Thoracic aorta (tissue), 2 donors: ENCODE measurements at places on chromosomes 4 and X.

DNA sequence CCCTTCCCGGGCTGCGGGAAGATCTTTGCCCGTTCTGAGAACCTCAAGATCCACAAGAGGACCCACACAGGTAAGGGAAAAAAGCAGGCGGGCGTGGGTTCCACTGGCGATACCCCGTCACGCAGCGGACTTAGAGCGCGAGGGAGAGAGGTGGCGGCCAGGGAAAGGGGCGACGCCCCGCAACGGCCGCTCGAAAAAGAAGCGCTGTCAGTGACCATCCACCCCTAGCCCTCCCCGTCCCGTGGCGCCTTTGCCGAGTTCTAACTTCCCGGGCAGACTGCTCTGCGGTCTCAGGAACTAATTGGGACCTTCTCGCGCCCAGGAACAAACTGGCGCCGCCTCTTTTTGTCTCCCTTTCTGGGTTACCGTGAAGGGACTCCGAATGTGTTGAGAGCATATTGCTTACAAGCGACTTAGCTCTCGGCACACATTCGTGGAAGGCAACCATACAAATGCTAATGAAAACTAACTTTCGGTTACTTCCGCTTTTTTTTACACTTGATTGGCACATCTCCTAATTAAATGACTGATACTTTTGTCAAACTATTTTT lies 1.8 kb downstream of the ZIC3 start:
- no peak for DNase-seq

DNA sequence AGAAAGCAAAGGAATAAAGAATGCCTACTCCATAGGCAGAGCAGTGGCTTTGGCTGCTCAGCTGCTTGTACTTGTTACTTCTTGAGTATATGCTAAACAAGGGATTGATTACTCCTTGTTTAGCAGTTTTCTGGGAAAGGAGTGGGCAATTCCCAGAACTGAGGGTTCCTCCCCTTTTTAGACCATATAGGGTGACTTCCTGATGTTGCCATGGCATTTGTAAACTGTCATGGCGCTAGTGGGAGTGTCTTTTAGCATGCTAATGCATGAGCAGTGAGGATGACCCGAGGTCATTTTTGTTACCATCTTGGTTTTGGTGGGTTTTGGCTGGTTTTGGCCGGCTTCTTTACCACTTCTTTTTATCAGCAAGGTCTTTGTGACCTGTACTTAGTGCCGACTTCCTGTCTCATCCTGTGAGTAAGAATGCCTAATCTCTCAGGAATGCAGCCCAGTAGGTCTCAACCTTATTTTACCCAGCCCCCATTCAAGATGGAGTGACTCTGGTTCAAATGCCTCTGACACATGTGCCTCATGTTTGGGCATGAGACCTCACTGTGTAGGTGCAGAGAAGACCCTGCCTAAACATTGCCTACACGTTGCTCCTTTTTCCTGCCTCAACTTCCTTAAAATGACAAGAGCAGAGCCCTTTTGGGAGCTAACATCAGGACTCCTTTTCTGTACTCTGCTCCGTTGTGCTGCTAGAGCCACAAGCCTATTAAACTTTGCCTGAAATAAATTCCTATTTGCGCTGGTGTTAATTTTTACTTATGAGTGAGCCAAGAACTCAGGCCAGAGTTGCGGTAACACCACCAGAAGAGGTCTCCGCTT lies 21.0 kb upstream of the UBA6 start:
- DNase-seq = no peak

GRCh38 chrX:9885150-9885549 lies 82.0 kb upstream of the CLDN34 start:
- DNase-seq = no peak

GRCh38 chrX:21645886-21646285 lies 12.2 kb downstream of the KLHL34 start:
- DNase-seq = no peak

DNA sequence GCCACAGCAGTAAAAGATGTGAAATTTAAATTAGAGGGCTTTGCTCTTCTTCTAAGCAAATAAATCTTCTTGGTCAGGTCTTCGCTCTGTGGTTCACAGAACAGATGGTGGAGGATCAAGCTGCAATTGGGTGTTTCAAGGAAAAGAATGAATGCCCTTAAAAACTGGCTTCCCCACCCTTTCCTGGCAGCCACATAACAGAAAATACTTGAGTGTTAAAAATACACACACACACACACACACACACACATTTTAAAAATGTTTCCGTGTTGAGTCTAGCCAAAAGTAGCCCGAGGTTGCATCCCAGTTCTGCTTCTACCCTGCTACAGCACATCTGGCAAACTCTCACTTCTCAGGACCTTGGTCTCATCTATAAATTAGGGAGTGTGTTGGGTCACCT lies 56.7 kb upstream of the FGFBP2 start:
- DNase-seq = no peak

DNA sequence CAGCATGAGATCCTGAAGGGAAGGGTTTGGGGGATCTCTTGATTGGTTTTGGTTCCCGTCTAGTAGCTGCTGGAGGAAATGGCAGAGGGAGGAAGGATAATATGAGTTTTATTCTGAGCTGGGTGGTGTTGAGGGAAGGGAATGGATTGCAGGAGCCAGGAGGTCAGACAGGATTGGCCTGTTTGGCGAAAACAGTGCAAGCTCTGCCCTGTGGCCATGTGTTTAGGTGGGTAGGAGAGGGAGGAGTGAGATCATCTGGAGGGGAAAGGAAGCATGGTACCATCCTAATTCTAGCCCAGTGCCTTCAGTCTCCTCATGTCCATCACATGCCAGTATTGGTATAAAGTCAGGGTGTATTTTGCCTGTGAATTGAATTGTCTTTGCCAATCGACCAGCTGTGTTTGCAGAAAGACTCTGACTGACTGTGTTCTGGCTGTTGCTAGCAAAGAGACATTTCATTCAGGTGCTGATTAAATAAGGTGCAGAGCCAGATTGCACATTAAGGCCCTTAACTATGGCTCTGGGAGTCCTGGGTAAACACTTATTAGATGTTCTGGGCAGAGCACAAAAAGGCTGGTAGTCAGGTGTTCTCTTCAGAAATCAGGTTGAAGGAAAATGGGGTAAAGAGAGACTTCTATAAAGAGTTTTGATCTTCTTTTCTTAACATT lies 10.0 kb downstream of the TMEM164 start:
- DNase-seq = no peak

- no peak for DNase-seq
Measured at GRCh38 chrX:110373310-110373709, 14.7 kb downstream of the RTL9 start.

GRCh38 chr4:159425737-159426305 lies 322.9 kb downstream of the RAPGEF2 start:
- no peak for DNase-seq

GRCh38 chrX:152646961-152647360 lies 9.3 kb downstream of the GABRQ start:
- DNase-seq = no peak

GRCh38 chr4:87574996-87575395 lies 33.3 kb upstream of the DSPP start:
- DNase-seq = no peak

GRCh38 chr4:43351970-43352806 lies 459.7 kb downstream of the GRXCR1 start:
- DNase-seq = no peak

DNA sequence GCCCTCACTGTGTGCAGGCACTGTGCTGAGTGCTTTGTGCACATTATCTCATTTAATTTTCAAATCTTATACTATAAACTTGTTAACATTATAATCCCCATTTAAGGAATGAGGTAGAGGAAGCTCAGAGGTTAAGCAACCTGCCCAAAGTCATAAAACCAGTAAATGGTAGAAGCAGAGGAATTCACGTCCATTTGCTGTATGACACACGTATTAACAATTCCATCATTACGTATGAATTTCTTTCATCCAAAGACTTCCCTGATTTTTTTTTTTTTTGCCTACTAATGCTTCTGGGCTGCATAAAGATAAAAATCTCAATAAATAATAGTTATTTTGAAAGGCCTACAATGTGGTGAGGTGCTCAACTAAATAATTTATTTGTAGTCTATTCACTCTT lies 64.5 kb upstream of the H2AZ1 start:
- no peak for DNase-seq

DNA sequence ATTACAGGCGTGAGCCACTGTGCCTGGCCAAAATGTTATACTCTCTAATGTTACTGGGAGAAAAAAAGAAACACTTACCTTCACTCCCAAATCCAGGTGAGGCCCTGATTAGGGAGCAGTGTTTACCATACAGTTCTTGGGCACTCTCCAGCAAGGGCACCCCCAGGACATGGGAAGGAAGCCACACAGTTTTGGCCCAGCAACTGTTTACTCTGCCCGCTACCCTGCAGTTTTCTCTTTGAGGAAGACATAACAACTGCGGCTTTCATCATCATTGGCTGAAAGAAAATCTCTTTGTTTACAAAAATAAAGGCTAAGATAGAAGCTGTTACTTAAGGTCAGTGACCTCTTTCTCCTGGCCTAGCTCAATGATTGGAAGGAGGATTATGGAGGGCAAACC lies 145.5 kb upstream of the DUSP21 start:
- DNase-seq = no peak

GRCh38 chr4:88731381-88731780 lies 33.8 kb upstream of the NAP1L5 start:
- DNase-seq = no peak

DNA sequence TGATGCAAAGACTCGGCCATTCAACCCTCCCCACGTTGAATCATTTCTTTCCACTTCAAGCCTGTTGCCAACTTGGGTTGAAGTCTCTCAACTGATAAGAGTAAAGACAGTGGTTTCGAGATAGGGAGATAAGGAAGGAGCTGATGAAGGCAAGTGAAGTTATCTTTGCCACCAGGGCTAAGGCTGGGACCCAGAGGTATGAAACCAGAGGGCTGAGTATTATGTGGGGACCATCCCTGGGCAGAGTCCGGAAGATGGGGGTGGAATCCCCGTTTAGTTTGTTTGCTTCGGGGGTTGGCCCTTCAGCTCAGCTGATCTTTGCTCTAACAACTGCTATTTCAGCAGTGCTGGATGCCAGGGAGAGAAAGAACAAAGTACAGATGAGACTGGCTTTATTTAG lies 2.3 kb upstream of the XPNPEP2 start:
- no peak for DNase-seq

- no peak for DNase-seq
Measured at GRCh38 chr4:53500546-53500945, 90.7 kb downstream of the LNX1 start.

GRCh38 chrX:21394792-21395191 lies 20.6 kb downstream of the CNKSR2 start:
- no peak for DNase-seq

DNA sequence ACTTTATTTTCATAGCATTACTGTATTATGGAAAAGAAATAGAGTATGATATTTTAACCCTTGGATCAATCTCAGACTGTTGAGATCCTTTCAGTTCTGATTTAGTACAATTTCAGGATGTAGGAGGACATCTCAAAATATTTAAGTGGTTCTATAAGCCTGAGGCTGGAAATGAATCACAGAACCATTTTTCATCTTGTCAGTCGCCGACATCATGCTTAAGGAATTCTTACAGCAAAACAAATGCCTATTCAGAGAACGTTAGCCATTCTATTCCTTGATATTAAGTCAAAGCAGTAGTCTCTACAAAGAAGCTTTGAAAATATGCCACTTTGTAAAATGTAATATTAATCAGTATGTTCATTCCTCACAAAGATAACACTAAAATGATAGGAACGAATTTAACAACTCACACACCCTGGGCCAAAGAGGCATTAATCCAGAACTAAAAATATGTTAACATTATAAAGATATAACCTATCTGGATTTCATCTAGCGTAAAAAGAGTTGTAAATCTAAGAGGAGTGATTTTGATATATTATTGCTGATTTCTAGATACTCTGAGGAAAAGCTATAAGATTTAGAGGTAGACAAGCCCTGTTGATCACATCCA lies 152.0 kb downstream of the GASK1B start:
- DNase-seq = no peak

GRCh38 chr4:24659241-24659961 lies 75.0 kb upstream of the DHX15 start:
- no peak for DNase-seq

- no peak for DNase-seq
Measured at GRCh38 chr4:26269038-26269437, 51.8 kb upstream of the RBPJ start.

DNA sequence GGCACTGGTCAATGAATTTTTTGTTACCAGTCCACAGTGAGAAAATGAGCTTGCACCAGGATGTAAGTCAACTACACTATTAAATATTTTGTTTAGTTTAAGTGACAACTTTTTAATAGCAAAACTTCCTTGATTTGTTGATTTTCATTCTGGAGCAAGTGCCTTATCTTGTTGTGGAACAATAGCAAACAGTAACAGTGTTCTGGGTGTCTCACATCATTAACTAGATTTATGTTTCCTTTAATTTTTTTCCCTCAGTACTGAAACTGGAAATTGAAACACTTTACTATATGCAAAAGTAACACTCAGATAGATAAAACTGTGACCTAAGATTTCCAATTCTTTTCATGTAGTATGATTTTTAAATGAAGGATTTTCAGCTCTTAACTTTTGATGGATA lies 80.1 kb downstream of the GALNT7 start:
- DNase-seq = no peak

DNA sequence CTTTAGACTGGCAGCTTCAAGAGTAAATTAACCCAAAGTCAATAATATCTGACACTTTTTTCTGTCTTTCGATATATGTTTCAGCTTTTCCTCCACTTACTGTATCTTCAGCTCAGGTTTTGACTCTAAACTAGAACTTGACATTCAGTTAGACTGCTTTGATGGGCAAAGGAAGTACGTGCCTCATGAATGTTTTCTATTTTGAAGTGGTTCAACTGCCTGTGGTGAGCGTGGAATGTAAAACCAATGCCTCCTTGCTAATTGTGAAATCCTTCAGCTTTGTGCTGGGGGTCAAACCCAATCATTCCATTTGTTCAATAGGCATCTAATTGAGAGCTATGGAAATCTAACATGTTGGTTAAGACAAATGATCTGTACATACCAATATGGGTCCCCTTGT lies 857.0 kb upstream of the HTR2C start:
- DNase-seq = no peak

- DNase-seq = no peak
Measured at GRCh38 chrX:115322375-115322774, 32.9 kb downstream of the LUZP4 start.

- no peak for DNase-seq
Measured at GRCh38 chrX:13304052-13304451, 15.8 kb downstream of the ATXN3L start.

DNA sequence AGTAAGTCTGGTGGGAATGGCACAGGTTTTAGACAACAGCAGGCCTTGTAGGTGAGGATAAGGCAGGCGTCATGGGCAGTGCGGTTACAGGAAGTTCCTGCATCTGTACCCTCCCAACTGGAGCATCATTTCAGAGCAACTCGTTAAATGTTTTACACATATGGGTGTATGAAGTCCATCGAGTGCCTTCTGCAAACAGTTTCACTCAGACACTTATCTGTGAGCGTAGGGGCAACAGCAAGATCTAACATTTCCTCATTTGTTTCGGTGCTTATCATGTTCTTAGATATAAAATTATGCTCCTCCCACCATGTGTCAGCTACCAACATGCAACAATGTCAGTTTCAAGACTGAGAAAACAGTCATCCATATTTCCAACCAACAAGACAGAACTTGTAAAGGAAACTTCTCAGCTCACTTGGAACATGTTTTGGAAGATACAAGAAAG lies 69.9 kb downstream of the ELOVL6 start:
- DNase-seq = no peak

GRCh38 chr4:76182463-76182862 lies 31.2 kb downstream of the SCARB2 start:
- no peak for DNase-seq

- no peak for DNase-seq
Measured at GRCh38 chr4:154348657-154349056, 142.9 kb downstream of the DCHS2 start.
